ENCODE measurements at places on chromosomes 11 and 22. TPM values are rescaled to one million over a fixed set of nuclear protein-coding genes. Genes with fewer than 3 reads are reported as not detected.

DNA sequence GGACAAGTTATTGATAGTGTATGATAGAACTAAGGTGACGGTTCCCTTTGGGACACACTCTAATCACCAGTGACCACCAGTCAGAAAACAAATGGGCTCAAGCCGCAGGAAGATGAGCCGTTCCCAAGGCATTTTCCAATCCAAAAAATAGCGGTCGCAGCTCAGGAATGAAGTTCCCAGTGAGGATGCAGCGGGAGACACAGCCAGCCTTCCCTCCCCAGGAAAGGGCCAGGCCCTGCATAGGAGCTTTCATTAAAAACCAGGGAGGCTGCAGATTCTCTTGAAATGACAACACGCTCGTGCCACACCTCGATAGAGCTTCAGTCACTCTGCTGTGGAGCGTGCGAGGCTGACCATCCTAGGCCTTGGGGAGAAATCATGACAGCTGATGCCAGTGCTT, 65.8 kb upstream of the WNT7B start:
- DNase-seq, result no peak

GDPD4 gene
- not detected for total RNA-seq

DLAT gene
- total RNA-seq, result 36.6 TPM

DNA sequence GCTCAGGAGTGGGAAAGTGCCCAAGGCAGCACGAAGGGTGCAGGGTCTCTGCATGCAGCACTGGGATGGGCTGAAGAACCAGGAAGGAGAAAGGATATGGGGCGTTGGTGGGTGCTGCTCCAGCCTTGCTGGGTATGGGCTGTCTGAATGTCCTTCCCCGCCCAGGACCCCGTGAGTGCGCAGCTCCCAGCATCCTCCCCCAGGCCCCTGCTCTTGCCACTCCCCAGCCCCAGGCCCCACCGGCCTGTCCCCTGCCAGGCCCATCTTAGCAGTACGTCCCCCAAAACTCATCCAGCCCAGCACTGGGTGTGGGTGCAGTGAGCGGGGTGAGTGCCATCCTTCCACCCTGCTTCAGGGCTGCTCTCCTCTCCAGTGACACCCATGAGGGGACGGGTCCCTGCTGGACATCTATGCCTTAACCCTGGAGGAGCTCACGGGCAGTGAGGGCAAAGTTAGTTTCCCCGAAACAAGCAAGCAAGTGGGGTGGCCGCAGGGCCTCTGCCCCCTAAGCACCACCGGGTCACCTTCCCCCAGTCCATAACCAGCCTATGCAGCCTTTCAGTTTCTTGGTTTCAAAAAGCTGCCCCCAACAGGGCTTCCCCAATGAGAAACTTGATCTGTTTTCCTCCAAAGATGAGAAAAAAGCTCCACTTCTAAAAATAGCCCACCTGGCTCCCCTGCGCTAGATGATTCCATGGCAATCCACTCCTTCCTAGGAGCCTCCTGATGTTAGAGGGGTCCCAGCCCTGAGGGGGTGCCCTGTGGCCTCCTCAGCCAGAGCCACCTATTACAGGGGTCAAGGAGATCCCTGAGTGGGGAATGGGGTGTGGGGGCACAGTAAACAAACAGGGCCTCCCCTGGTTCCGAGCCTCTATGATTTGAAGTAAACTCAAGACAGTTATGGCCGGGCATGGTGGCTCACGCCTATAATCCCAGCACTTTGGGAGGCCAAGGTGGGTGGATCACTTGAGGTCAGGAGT, 103.8 kb downstream of the MORC2 start:
- no peak for DNase-seq

MEI1 gene
- total RNA-seq, result 1.3 TPM

GRCh38 chr11:96145163-96145585, 197.8 kb downstream of the MAML2 start:
- no peak for DNase-seq

DNA sequence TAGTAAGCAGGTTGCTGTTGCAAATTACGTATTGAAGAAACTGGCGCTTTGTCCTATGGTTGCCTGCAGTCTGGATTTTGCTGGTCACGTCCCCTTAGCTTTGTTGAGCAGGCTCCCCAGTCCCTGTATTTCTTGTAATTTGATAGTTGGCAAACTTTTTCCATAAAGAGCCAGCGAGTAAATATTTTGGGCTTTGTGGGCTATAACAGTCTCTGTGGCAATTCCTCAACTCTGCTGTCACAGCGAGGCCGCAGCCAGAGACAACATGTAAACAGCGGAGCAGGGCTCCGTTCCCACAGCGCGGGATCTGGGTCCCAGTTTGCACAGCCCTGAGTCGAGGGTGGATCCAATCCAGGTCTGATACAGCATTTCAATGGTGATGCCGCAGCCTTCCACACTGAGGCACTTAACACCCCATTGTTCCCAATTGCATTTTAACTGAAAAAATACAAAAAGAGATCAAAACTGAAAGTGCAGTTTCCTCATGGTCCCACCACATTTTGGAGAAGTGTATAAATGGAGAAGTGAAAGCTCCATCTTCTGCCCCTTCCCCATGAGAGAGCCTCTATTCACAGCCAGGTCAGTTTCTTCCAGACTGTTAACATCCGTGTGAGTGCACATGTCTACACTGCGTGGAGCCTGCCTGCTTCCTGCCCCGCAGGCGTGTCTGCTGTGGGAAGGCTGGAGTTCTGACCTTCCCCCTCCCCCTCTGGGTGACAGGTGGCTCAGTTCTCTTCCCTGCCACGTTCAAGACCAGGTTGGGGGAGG, 89.1 kb downstream of the RPS6KA4 start:
- DNase-seq, result no peak

All from esophagus squamous epithelium (tissue), 5 donors.